ENCODE measurements at places on chromosomes 6 and 20.

- no peak for DNase-seq
Measured at GRCh38 chr6:68719761-68720160, 84.7 kb downstream of the ADGRB3 start.

DNA sequence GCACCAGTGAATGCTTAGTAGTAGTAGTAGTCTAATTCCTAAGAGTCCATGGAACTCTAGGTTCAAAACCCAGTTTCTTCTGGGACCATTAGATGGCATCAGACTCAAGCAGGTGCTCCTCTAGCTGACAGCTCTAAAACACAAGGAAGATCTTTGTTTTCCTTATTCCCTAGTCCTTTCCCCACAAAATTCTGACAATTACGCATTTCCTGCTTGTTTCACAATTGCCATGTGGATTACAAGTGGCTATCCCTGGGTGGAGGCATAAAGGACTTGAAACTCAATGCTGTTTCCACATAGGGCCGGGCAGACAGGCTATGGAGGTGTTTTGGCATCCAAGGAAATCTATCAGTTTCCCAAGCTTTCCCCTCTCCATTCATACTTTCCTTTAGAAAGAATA is 9.2 kb upstream of the HLA-DOB start:
- peak; percentile 8 for DNase-seq

- no peak for DNase-seq
Measured at GRCh38 chr6:44115866-44116265, 11.4 kb downstream of the MRPL14 start.

GRCh38 chr20:35465976-35466375 is 10.6 kb downstream of the CEP250 start:
- no peak for DNase-seq

DNA sequence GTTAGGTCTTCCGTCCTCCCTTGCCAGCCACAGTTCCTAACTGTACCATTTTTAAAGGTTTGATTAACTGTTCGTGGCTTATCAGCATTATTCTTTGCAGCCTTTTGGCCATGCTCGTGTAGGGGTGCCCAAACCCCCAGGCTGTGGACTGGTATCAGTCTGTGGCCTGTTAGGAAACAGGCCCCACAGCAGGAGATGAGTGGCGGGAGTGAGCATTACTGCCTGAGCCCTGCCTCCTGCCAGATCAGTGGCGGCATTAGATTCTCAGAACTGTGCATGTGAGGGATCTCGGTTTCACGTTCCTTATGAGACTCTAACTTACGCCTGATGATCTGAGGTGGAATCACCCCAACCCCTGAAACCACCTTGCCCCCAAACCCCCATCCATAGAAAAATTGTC is 79.3 kb downstream of the TBC1D7 start:
- DNase-seq, result no peak

GRCh38 chr6:12312736-12313135 is 22.6 kb downstream of the EDN1 start:
- no peak for DNase-seq

- DNase-seq, result no peak
Measured at GRCh38 chr6:3575701-3576100, 118.9 kb upstream of the SLC22A23 start.

GRCh38 chr6:93550551-93551276 is 131.4 kb upstream of the EPHA7 start:
- peak; percentile 18 for DNase-seq

DNA sequence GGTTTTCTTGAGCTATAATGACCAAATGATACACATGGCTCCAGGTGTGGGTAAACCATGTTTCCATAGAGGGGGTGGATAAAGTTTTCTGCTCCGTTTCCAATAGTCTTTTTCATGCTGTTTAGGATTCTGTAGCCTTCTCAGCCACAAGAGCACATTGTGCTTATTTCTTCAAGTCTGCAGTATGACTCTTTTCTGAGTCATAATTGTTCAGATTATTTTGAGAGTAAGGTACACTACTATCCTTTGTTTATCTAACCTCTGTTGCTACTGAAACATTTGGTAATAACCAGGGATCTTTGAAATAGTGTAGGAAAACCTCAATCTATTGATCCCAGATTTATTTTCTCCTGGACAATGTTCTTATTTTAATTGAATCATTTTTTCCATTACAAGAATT is 247.9 kb upstream of the BMP2 start:
- DNase-seq, result no peak
